NCI-H345 (cell line): ENCODE measurements at places on chromosomes 3 and 15.

- DNase-seq: no peak
These were observed 242.8 kb upstream of the GBE1 start for GRCh38 chr3:82004266-82004665.

- no peak for DNase-seq
These were observed 116.9 kb downstream of the PLOD2 start for GRCh38 chr3:146044046-146044445.

DNA sequence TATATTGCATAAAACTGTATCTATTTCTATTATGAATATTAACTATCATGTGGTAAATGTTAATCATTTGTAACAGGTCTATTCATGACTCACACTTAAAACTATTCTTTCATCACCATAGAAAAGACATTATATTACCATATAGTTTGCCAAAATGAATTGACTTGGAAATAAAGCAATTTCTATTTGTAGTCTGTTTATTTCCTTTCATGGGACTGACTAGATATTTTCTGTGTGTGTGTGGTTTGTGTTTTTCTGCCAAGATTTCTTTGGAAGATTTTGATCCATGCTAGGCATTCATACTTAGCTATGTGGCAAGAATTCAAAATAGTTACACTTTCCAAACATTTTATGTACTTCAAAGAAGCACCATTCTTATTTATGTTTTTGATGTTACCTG is 522.5 kb upstream of the AGTR1 start:
- no peak for DNase-seq

GRCh38 chr15:70351391-70351790 is 253.7 kb upstream of the TLE3 start:
- no peak for DNase-seq

GRCh38 chr15:74545086-74545485 is 4.1 kb downstream of the ARID3B start:
- no peak for DNase-seq

GRCh38 chr15:27573805-27574485 is 525.2 kb downstream of the OCA2 start:
- DNase-seq: no peak

- no peak for DNase-seq
These were observed 16.7 kb upstream of the GPR160 start for GRCh38 chr3:170021083-170021482.

DNA sequence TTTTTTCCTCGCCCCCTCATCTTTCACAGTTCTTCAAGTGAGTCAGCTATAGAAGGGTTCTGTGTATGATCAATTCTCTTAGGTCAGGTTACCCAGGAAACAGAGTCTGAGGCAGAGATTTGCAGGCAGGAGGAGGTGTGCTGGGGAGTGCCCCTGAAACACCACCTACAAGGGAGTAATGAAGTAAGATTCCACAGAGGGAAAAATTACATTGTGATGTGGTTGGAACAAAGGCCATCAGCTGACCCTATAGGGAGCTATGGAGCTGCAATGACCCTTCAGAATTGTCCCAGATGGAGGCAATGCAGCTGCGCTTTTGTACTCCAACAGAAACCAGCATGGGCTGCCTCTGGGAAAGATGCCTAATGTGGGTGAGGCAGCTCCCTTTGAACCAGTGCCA is 142.2 kb upstream of the CNTN3 start:
- no peak for DNase-seq

GRCh38 chr3:29757054-29757777 is 476.3 kb downstream of the RBMS3 start:
- no peak for DNase-seq

DNA sequence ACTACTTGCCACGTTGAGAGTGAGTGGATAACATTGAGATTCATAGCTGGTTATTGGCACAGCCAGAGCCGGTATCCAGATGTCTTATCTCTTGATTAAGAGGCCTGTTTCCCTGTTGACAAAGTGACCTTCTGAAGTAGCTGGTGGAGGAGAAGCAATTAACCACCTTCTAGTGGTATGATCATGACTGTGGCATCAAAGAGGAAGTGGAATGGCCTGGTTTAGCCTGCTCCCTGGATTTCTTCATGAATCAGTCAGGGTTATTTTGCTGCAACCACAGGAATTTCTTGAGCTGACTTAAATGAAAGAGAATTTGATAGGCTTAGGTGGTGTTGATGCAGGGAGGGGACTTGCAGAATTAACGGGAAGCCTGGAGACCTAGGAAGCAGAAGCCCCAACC is 398.3 kb downstream of the MFSD1 start:
- no peak for DNase-seq

DNA sequence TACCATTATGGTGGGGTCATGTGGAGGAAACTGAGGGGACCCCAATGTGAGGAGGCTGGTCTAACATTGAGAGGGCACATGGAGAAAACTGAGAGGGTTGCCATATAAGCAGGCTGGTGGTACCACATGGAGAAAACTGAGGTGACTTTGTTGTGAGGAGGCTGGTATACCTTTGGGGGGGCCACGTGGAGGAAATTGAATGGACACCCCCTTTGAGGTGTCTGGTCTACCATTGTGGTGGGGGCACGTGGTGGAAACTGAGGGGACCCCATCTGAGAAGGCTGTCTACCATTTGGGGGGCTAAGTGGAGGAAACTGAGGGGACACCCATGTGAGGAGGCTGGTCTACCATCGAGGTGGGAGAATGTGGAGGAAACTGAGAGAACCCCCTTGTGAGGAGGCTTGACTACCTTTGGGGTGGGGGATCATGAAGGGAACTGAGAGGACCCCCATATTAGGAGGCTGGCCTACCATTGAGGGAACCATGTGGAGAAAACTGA is 163.8 kb downstream of the FBLN2 start:
- DNase-seq: no peak

DNA sequence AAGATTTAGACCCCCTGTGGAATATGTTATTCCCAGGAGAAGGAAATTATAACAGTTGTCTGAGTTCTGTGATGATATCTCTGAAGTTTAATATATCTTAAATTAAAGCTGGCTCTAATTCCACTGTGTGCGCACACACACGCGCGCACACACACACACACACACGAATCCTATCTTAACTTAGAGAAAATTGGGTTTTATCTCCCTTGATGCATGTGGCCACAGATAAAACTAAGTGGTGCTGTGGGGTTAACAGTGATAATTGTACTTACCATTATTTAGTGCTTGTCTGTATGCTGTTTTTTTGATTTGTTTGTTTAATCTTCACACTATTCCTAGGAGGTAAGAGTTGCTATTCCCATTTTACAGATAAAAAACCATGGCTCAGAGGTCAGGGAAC is 7.4 kb downstream of the EEFSEC start:
- no peak for DNase-seq

DNA sequence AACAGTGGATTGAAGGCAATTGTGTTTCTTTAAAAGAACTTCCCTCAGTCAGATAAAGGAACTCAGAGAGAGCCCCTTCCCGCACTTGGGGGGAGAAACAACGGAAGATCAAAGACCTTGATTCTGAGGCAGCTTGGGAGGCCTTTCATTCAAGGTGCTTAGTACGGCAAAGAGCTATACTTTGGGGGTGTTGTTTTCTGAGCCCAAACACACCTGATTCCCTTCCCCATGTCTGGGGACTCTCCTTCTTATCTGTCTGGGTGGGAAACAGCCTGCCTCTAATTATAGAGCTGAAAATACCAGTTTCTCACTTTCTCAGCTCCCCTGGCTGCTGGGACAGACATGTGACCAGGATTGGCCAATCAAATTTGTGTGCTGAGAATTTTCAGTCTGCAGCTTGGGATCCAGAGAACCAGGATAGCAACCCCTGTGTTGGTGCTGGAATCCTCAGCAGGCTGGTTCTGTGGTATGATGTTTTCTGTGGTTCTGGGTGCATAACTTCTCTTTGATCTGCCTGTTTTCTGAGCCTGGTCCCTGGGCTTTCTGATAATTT is 19.4 kb upstream of the IQCF6 start:
- DNase-seq: no peak

DNA sequence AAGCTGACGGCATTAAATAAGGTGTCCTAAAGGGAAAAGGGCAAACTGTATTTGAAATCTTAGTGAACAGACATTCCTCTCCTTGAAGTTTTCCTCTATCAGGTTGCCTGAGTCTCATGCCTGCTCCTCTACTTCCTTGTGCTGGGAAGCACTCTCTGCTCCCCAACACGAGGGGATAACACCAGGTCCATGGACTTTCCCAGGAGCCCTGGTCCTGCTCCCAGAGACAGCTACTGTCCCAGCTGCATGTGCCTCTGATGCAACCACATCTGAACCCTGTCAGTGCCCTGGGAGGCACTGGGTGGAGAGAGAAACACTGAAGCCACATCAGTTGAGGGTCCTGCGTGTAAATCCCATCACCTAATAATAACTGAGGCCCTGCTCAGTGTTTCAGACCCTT is 7.4 kb downstream of the TLR9 start:
- no peak for DNase-seq

- DNase-seq: no peak
These were observed 109.8 kb upstream of the C3orf80 start for GRCh38 chr3:160115387-160115786.

GRCh38 chr3:131218196-131218595 is 163.4 kb upstream of the NUDT16 start:
- DNase-seq: no peak

DNA sequence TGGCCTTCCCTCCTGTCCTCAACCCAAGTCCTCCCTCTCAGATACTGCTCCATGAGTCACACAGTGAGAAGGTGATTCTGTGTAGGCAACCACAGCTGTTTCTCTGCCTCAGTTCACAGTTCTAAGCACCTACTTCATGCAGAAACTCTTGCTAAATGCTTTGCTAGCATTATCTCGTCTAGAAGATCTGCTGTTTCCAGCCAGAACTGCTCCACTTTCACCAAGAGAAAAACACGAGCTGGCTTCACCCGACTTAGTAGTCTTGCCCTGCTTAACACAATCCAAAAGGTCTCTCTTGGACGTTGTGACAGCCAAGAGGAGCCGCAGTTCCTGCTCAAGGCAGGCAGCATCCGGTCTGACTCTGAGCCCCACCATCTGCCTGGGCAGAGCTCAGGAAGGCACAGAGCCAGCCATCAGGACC is 272.1 kb downstream of the UACA start:
- DNase-seq: no peak

GRCh38 chr3:29502771-29503170 is 221.9 kb downstream of the RBMS3 start:
- no peak for DNase-seq

DNA sequence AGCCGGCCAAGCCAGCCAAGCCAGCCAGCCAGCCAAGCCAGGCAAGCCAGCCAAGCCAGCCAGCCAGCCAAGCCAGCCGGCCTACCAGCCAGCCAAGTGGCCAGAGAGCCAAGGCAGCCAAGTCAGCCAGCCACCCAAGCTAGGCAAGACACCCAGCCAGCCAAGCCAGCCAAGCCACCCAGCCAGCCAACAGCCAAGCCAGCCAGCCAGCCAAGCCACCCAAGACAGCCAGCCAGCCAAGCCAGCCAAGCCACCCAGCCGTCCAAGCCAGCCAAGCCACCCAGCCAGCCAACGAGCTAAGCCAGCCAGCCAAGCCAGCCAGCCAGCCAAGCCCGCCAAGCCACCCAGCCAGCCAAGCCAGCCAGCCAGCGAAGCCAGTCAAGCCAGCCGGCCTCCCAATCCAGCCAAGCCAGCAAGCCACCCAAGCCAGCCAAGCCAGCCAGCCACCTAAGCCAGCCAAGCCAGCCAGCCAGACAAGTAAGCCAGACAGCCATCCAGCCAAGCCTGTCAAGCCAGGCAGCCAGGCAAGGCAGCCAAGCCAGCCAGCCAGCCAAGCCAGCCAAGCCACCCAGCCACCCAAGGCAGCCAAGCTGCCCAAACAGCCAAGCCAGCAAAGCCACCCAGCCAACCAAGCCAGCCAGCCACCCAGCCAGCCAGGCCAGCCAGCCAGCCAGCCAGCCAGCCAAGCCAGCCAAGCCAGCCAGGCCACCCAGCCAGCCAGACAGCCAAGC is 200.5 kb downstream of the GOLGA6L6 start:
- no peak for DNase-seq
